ENCODE measurements at places on chromosomes 16 and 17.

DNA sequence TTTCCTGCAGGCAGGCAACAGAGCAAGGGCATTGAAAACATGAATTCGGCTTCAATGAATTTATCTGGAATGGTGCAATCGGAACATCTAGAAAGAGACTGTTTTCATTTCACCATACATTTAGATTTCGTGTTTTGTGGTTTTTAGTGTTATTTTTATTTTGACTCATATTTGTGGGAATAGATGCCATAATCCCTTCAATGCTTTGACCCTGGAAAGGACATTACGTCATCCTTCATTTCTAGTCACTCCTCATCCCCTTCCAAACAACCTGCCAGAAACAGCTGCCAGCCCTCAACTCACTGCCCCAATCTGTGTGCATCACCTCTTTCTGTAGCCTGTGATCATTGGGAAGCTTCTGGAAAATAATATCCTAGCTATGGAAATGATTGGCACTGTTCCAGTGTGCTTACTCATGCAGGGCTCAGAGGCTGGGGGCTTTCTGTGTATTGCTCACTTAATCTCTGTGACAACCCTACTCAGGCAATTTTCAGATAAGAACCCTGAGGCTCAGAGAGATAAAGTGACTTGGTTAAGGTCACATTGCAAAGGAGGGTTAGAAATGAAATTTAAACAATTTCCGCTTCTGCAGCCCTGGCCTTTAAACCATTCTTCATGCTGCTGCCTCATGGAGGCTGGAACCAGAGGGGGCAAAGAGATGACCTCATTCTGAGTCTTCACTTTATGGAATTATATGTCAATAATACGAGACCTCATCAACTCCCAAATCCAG is 9.5 kb upstream of the KSR1 start:
- no peak for DNase-seq

DNA sequence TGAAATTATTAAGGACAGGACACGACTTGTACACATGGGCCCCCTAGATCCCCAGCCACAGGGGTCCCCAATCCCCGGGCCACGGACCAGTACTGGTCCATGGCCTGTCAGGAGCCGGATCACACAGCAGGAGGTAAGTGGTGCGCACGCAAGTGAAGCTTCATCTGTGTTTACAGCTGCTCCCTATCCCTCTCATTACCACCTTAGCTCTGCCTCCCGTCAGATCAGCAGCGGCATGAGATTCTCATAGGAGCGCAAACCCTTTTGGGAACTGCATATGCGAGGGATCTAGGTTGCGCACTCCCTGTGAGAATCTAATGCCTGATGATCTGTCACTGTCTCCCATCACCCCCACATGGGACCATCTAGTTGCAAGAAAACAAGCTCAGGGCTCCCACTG is 137.8 kb upstream of the ZFHX3 start:
- DNase-seq: no peak

GRCh38 chr17:61635913-61636432 is 45.0 kb upstream of the NACA2 start:
- peak; percentile 1 for DNase-seq

- DNase-seq: no peak
These were observed 22.1 kb upstream of the KDM8 start for GRCh38 chr16:27181019-27181790.

DNA sequence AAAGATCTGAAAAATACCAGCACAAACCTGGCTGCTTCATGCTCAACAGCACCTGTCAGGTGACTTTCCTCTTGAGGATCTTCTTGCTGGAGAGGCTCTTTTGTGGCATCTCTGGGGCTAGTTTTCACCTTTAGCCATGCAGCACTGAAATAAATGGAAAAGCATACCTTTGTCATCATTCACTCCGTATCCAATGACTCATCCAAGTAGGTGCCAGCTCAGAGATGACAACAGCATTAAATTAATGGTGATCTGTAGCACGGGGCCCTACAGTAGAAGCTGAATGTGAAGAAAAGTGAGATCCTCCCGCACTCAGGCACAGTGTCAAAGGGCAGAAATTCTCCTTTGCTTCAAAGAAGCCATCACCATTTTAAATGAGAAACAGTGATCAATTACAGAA is 32.2 kb downstream of the KIAA0753 start:
- no peak for DNase-seq

- DNase-seq: no peak
These were observed 51.7 kb downstream of the SYNRG start for GRCh38 chr17:37557482-37557881.

GRCh38 chr17:65696739-65697394 is 135.4 kb upstream of the AXIN2 start:
- DNase-seq: no peak

DNA sequence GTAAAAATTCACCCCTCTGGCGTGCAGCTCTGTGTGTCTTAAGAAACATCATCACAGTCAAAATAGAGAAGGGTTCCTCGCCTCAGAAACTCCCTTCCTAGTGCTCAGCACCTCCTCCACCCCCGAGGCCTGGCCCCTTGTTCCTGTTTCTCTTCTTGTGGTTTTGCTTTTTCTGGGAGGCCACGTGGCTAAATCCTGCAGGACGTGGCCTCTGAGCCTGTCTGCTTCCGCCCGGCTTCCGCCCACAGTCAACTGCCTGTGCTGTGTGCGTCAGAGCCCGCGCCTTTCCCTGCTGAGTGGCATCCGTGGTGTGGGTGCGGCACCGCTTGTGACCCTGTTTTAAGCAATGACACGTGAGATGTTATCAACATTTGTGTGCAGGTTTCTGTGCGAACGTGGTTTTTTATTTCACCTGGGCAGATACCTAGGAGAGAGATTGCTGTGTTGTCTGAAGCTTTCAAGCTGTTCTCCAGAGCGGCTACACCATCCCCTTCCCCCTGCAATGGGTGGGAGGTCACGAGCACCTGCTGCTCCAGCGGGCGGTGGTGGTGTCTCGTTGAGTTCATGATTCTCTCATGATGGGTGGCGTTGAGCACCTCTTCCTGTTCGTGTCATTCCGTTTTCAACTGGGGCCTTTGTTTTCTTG is 21.7 kb downstream of the ACSF3 start:
- DNase-seq: peak; percentile 40

GRCh38 chr17:8857919-8858318 is 9.6 kb downstream of the PIK3R6 start:
- no peak for DNase-seq

DNA sequence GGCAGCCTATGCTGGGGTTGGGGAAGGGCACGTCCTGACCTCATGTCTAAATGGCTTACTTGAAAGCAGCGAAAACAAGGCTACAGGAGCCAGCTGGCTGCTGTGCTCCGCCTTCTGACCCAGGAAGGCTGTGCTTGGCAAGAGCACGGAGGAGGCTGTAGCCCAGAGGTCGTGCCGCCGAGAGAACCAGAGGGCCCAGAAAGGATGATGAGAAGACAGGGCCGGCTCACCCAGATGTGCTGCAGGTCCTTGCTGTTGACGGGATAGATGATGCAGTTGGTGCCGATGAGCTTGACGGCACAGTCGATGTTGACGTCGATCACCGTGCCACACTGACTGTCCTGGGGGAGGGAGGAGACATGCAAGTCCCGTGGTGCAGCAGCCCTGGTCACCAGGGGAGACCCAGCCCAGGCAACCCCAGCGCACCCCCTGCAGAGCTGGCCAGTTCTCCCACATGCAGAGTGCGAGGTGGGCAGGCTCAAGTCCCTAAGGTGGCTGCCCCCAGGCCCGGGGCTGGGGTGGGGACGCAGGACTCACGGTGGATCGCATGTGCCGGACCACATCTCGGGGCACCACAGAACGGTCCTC is 20.7 kb downstream of the SPHK1 start:
- no peak for DNase-seq

Measured in activated naive CD4-positive, alpha-beta T cell (primary cell).